Ammon's horn (tissue), 1 donor: ENCODE measurements at places on chromosomes 5 and 9.
A peak's percentile ranks its signal among the peaks of the same experiment; 100 is the strongest.

DNA sequence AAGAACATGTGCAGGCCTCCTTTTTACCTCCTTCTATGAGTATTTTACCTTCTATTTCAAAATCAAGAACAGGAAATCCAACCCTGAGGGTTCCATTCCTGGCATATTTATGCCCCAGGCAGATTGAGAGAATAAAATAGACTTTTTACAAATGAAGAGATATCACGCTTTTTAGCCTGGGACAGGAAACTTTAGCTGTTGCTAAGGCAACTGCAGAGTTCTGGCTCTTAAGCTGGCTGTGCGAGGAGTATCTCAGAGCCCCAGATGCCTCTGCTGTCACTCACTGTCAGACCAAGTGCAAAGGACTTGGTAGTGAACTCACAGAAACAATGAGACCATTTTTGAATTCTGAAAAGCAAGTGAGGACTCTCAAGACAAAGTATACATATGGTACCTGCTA lies 69.5 kb upstream of the HSPB3 start:
- no peak for DNase-seq

DNA sequence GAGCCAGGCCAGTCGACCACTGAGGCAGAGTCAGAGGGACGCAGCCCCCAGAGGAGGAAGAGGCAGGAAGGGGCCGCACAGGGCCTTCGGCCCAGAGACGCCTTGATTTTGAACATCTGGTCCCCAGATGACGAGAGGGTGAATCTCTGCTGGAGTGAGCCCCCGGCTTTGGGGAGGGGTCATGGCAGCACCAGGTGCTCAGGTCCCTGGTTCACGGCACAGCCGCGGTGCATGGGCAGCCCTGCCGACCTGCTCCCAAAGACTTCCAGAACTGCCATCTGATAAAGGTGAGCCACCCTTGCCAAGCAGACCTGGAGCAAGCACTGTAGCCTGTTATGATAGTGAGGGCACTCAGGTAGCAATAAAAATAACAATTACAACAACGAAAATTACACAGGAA lies 29.8 kb downstream of the LPCAT1 start:
- DNase-seq, result no peak

DNA sequence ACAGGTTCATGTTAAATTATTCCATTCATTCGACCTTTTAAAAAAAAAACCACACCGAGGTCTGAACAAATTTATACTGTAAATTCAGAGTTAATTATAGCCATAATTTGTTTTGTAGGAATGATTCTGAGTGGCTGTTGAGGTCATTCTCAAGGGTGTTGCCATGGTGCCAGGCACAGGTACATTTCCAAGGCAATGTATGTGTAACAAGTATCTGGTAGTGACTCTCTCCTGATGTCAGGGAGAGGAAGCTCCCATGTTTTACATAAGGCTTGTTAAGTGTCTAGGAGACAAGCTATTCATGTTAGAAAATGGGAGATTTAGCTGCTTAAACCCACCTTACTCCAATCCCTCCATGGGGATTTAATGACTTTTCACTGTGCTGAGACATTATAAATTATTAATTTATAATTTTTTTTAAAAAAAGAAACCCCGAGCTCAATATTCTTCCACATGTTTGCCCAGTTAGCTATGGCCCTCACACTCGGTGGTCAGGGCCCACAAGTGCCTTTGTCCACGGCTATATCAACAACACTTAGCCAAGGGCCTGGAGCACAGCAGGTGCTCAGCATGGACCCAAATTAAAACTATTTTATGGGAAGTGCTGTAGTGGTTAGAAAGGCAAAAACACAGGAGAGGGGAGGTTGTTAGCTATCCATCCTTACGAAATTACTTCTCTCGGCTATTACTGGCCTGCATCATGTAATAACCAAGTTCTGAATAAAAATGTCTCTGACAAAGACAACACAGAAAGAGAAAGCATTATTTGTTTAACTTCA lies 154.6 kb upstream of the GNA14 start:
- no peak for DNase-seq

GRCh38 chr5:12095808-12096281 lies 191.6 kb upstream of the CTNND2 start:
- peak; percentile 4 for DNase-seq

- peak; percentile 60 for DNase-seq
These were observed 48.7 kb upstream of the C5orf58 start for GRCh38 chr5:170183816-170184687.

DNA sequence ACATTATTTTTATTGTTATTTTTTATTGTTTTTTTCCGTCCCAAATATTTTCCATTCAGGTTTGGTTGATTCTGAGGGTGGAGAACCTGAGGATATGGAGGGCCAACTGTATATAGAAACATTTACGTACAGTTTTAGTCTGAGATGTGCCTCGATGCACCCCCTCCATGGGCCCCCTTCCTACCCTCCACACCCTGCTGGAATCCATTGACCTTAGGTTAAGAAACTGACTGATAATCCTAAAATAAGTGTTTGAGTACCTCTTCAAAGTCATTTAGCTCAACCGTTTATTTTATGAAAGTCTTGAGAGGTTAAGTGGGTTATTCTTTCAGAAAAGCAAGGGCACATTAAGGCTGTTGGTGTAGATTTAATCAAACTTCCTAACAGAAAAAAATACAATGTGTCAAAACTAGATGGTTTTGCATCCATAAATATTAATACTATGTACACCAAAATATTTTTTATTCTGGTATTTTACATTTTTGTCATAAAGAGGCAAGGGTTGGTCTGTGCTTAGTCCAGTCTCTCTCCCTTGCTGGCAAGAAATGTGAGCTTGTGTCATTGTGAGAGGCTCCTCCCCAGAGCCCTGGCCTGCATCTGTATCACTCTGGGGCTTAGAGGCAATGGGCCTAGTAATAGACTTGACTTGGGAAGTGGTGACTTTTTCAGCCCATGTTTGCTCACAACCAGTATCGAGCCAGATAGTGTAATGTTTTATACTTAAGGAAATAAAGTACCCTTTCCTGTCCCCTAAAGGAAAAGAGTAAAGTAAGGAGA lies 15.7 kb downstream of the MTRR start:
- peak; percentile 77 for DNase-seq

- DNase-seq, result no peak
These were observed 6.6 kb upstream of the PRXL2C start for GRCh38 chr9:96661711-96662110.

DNA sequence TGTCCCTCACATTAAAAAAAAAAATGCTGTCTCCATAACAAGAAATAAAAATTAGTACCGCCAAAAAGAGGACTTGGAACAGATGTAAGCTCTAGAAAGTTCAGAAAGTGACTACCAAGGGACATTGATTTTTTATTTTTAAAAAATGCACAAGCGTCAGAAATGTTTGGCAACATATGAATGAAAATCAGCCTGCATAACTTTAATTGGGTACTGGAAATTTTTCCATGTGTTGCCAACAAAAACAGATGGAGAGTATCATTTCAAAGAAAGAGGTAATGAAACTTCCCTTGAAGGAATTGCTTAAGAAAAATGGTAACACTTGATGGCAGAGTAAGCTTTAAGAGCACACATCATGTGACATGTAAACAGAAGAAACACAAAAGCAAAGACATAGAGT lies 47.2 kb downstream of the OR2K2 start:
- DNase-seq, result no peak

DNA sequence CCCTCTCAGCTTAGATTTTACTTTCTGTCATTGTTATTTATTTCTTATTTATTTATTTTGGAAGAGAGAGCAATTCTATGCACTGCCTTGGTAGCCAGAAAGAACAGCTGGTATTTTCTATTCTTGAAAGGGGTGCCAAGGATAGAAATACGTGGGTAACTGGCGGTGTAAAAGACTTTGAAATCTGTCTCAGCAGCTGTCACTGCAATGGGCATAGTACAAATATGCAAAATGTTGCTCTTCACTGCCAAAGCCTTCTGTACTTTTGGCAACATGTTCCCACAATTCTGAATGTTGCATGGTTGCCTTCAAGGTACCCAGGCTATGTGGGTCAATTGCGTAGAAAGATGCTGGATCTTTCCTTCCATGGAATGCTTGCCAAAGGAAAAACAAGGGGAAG lies 230.2 kb upstream of the EDIL3 start:
- DNase-seq, result peak; percentile 60
